ENCODE measurements at places on chromosomes 1 and 21.

- DNase-seq = no peak
Measured at GRCh38 chr1:175591083-175591743, 152.2 kb downstream of the TNR start.

GRCh38 chr1:197198911-197199310 is 52.4 kb upstream of the ASPM start:
- no peak for DNase-seq

- no peak for DNase-seq
Measured at GRCh38 chr1:112513112-112513870, 4.5 kb downstream of the WNT2B start.

DNA sequence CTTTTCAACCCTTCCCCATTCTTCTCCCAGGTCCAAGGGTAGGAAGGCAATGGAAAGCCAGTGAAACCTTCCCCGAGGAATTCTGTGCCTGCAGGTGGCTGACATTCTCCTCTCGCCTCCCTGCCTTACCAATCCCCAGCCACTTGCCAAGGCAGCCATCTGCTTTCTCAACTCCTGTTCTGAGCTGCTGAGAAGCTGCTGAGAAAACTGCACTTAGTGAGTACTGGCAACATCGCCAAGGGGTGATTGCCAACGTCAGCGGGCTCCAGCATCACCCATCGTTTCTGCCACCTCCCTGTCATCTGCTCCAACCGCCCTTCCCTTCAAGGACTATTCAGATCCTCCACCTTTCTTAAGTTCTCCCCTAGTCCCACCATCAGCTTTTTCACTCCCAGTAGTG is 106.0 kb downstream of the PTPRU start:
- no peak for DNase-seq

GRCh38 chr1:232291261-232291660 is 338.7 kb downstream of the SIPA1L2 start:
- no peak for DNase-seq
